ENCODE measurements at places on chromosomes 7 and 10.

DNA sequence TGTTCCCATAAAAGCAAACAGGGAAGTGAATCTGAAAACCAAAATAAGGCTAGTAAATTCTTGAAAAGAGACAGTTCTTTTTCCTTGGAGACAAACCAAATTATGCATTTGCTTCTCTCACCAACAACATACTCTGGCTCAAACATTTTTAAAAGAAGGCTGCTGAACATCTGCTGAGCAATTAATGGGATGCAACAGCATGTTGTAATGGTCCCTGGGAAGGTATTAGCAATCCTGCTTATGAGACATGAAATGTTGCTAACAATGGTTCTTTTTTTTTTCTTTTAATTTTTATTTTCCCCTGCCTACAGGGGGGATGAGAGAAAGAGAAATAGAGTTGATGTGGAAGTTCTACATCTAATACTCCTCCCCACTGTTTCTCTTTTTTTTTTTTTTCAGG is 572.1 kb downstream of the SORCS1 start:
- no peak for DNase-seq

- DNase-seq: no peak
Measured at GRCh38 chr10:75229971-75230370, 5.8 kb downstream of the COMTD1 start.

- DNase-seq: no peak
Measured at GRCh38 chr10:67779465-67780203, 58.4 kb downstream of the DNAJC12 start.

DNA sequence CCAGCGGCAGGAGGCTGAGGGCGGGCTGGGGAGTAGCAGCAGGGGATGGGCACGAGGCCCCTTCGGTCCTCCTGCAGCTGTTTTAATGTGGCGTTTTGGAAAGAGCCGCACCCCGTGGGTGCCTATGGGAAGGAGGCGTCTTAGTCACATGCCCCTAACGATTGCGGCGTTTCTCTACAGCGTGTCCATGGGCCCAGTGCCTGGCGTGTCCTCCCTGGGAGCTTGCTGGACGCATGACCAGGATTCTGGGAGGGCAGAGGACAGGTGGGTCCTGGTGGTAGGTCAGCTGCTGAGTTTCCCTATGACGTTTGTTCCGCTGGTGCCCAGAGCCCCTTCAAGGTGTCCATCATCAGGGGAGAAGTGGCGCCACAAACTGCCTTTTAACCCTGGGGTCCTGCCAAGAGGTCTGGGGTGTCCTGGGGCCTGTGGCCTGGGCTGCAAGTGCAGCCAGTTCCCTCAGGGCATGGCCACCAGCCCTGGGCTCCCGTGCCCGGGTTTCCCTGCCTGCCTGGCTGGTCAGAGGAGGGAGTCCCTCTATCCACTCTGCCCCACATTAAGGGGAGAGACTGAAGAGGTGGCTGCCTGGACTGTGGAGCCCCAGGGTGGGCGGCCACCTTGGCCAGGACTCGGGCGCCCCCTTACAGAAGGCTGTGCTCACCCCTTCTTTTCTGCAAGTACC is 48.7 kb downstream of the PWWP2B start:
- DNase-seq: no peak

GRCh38 chr10:43049081-43049551 is 27.8 kb upstream of the RET start:
- DNase-seq: no peak

DNA sequence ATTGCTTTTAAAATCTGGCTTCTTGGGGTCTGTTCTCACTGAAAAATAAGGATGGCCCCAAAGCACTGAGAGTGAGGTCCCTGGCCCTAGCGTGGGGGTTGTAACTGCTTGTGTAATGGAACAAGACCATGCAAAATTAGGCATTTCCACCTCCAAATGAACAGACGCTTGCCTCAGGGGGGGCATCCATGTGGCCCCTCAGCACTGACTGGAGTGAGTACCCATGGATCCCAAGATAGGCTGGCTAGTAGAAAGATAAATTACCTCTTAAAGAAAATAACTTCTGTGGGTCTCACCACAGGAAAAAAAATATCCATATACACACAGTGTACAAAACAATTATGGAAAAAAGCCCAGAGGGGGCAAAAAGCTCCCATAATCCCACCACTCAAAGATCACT is 15.2 kb upstream of the CPA1 start:
- DNase-seq: no peak

DNA sequence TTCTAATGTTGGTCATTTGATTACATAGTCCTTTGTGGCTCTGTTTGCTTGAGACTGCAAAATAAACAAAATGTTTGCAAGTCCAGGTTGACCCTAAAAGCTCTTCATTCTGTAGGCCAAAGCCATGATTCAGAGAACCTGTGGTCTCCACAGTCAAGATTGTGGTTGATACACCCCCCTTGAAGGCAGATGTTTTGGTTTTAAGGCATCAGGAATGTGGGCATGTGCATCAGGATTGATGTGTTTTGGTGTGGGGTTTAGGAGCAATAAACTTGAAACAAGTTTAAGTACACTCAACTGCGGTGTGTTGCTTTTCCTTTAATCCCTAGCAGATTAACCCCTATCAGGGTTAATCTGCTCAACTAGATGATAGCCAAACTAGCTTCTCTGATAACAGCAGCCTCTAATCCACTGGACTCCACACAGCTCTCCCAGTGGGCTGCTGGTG is 379.1 kb upstream of the GALNT17 start:
- no peak for DNase-seq

DNA sequence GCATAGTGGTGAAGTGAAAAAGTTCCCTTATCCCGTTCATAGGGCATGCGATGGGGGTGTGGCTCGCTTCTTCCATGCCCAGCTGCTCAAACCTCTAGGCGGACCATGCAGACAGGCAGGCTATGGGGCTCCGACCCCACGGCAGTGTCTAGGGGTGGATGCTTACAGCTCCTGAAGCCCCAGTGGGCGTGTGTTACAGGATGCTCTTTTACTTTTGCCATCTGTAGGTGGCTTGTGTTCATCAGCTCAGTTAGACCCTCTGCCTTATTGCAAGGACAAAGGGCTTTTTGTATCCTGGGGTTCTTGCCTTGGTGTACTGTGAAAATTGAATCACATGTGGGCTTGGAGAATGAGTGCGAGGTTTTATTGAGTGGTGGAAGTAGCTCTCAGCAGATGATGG is at the start of gene MYL10:
MYL10 (minus strand) TSS at position 126 of the 400 bp plus-strand sequence. CDS start 178 bp downstream, outside the sequence.
- no peak for DNase-seq

GRCh38 chr10:34647160-34647559 is 167.9 kb downstream of the PARD3 start:
- no peak for DNase-seq

- DNase-seq: no peak
Measured at GRCh38 chr10:61888744-61889143, 12.8 kb upstream of the ARID5B start.

- no peak for DNase-seq
Measured at GRCh38 chr7:139767561-139767982, 10.2 kb downstream of the HIPK2 start.

GRCh38 chr7:108385834-108386422 is 70.3 kb downstream of the NRCAM start:
- no peak for DNase-seq

GRCh38 chr7:131034166-131034881 is 293.4 kb upstream of the MKLN1 start:
- no peak for DNase-seq

- peak; percentile 75 for DNase-seq
Measured at GRCh38 chr10:101214446-101215396, 14.5 kb downstream of the LBX1 start.

DNA sequence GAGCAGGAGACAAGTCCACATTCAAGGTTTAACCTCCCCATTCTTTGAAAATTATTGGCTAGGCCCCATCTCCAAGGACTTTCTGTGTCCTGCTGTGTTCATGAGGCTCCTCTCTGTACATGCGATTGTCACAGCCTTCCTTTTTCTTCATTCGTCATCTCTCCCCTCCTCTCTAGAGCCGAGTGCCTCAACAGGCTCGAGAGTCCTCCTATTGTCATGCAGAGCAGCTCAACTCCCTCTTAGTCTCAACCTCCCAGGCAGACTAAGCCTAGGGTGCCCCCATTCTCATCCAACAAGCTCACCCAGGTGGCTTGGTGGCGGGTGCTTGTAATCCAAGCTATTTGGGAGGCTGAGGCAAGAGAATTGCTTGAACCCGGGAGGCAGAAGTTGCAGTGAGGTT is 35.1 kb upstream of the SAMD8 start:
- no peak for DNase-seq

GRCh38 chr7:91564101-91564500 is 299.9 kb downstream of the FZD1 start:
- DNase-seq: no peak

- no peak for DNase-seq
Measured at GRCh38 chr7:762885-763284, 35.8 kb upstream of the PRKAR1B start.

GRCh38 chr7:72159911-72160310 is 252.2 kb downstream of the CALN1 start:
- DNase-seq: no peak

DNA sequence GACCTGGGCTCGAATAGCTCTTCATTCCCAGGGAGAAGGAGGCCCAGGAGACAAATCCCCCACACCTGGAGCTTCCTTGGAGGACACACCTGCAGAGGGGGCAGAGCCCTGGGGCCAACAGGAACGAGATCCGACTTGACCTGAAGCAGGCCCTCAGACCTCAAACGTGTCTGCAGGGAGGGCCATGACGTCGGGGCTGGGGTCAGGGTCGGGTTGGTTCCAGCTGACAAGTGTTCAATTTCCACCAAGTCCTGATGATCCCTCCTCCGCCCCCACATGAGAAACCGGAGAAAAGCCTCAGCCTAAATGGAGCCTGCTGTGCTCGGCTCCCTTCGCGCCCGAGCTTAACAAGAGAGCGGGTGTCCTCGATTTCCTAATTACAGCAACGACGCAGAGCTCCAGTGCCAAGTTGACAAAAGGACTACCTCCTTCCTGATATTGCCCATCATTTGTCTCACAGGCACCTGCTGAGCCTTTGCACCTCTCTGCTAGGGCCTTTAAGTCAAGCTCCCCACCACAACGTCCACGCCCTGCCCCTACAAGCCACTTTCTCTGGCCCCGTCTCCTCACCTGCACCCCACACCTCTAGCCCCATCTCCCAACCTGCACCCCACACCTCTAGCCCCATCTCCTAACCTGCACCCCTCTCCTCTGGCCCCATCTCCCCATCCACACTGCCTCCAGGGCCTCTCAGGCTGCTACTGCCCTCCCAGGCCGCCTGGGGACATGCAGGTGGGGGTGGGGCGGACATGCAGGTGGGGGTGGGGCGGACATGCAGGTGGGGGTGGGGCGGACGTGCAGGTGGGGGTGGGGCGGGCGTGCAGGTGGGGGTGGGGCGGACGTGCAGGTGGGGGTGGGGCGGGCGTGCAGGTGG is 519.4 kb downstream of the GLRX3 start:
- DNase-seq: no peak

GRCh38 chr10:90917238-90917967 is 3.5 kb downstream of the ANKRD1 start:
- no peak for DNase-seq

DNA sequence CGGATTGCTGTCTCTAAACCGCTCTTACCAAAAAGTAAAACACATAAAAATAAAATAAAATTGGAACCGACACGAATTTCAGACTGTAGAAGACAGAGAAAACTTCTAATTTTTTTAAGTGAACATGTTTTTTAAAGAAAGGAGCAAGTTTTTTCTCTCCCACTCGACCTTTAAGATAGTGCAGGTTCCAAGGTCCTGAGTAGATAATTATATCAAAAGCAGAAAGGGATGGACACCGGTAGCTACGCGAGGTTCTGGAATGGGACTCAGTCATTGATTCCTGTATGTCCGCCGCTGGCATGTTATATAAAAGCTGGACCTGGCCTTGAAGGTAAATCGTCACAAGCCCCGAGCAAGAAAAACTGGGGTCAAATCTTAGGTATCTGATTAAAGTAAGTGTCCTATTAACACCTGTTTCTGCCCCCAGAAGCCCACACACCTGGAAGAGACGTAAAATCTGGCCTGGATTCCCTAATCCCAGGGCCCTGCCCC is 462 bp upstream of the CISD1 start:
- no peak for DNase-seq

- no peak for DNase-seq
Measured at GRCh38 chr7:100568176-100568895, 5.4 kb downstream of the SAP25 start.

- no peak for DNase-seq
Measured at GRCh38 chr7:27906385-27907091, 166.6 kb downstream of the TAX1BP1 start.

DNA sequence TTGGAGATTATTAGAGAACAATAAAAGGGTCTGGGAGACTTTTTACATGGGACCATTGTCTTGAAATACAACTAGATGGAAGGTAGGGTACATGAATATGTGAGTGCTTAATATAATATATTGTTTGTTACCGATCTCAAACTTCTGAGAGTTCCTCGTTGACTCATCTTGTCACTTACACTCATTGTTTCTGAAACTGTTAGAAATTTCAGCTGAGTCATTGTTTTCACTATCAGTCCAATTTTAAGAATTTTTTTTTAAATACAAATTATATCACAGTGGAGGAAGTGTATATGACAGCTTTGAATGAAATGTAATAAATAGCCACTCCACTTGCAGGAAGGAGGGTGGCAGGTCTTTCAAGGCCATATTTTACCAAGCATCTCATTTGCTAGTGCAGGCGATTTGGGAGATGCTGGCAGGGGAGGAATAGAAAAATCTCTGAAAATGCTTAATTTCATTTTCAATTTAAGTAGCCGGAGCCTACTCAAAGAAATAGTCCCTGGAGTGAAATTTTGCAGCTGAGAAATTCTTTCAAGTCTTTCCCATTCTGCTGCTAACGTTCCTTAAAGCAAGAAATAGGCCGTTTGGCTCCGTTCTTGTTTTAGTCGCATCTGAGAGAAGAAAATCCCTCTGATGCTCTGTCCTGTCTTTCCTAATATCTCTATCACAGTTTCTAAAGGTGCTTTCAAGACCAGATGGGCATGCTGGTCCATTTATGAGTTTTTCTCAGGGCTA is 1404.2 kb upstream of the CELF2 start:
- no peak for DNase-seq

GRCh38 chr10:92544296-92544695 is 29.6 kb downstream of the IDE start:
- no peak for DNase-seq

- DNase-seq: no peak
Measured at GRCh38 chr10:53667063-53667462, 894.5 kb upstream of the MBL2 start.

DNA sequence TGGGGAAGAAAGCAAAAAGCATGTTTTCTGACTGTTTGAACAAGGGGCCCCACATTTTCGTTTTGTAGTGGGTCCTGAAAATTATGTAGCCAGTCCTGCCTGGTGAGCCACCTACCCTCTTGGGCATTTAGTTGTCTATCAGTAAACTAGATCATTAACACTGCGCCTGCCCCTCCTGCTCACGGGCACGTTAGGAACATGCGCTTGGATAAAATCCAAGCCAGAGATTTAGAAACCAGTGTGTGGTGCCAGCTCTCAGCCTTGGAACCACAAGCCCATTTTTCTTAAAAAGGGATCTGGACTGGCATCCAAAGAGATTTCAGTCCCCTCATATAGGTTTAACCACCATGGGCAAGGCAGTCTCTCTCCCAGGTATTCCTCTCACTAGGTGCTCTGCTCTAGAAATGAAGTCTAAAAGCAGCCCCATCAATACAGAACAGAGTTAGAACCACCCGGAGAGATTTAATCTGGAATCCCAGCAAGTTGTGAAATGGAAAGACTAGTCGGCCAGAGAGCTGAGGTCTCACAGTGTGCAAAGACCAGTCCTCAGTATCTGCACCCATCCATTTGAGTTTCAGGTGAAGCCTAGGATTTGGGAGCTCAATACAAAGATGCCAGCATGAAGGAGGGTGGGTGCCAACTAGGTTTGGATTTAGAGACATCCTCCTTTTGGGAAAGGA is 123.9 kb upstream of the TCF7L2 start:
- DNase-seq: no peak

GRCh38 chr10:76547352-76547972 is 1090.1 kb downstream of the KCNMA1 start:
- no peak for DNase-seq
